ENCODE measurements at places on chromosomes 1 and 21.

GRCh38 chr1:114540272-114540671, 29.3 kb upstream of the TRIM33 start:
- DNase-seq, result no peak

DNA sequence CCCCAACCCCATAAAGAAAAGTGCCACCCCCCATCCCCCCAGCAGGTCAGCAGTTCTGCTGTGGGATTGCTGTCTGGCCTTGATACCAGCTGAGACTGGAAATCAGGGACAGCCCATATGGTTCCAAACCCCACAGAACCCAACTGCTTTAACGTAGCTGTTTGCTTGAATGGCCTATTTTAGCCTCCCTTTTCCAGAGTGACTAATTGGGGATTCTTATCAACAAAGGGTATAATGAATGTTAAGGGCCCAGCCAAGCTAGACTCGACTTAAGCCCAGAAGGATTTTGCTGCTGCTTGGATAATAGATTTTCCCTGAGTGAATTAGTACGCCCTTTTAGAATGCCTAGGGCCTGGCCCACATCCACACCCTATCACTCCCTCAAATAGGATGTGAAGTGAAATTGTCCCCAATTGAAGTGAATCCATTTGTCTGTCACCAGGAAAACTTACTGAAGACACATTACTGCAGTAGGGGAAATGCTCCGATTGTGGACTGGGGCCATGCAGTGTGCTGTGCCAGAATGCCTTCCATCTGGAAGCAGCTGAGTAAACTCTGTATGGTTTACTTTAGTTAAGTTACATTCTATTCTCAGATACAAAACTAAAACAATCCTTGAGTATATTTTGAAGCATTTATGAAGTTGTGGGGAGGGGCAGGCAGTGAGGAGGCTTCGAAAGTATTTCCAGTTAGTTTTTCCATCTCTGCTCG, 156.9 kb downstream of the DHRS3 start:
- no peak for DNase-seq

GRCh38 chr1:228515200-228515834, 28.1 kb downstream of the RNF187 start:
- DNase-seq, result no peak

GRCh38 chr1:115337633-115338456, at the start of gene NGF:
Gene NGF (minus strand): TSS chr1:115338249. CDS start chr1:115286795, 51,454 bp downstream.
- no peak for DNase-seq

DNA sequence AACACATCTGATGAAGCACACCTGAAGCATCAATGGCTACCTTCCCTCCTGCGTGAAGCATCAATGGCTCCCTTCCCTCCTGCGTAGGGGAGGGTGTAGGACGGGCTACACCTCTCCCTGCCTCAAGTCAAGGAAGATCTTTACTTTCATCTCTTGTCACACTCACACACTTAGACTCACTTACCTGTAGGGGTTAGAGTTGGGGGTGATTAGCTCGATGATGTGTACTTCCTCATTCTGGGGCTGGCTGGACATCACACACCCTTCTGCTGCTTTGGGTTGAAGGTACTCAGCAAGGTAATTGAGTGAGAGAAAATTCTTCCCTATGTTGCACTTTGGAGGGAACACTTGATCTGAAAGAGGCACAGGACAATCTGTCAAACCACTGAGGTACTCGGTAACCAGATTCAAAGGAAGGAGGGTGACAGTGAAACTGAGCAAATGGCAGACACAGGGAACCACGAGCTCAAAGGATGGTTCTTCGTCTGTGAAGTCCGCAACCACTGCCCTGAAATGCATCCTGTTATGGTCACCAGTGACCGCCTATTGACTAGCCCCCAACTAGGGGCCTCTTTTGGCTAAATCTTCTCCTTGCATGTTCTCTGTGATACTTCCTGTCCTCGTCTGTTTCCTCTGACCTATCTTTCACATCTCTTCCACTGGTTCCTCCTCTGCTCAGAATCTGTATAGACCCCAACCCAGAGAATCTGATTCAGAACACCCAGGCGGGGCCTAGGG, 156.2 kb downstream of the TGFBR3 start:
- DNase-seq, result no peak

GRCh38 chr1:201229771-201230635, 39.4 kb downstream of the IGFN1 start:
- no peak for DNase-seq
